Activated CD8-positive, alpha-beta memory T cell treated with anti-CD3 and anti-CD28 coated beads for 36 hours (primary cell): ENCODE measurements at places on chromosomes 3 and 15. TPM values are rescaled to one million over a fixed set of nuclear protein-coding genes. Genes with fewer than 3 reads are reported as not detected.

The IL12A gene
- not detected for total RNA-seq

The CCR8 gene
- total RNA-seq: 2.5 TPM

The PLA1A gene
- not detected for total RNA-seq

The NRROS gene
- total RNA-seq: 21.9 TPM

The ITIH3 gene
- not detected for total RNA-seq

The PPARG gene
- total RNA-seq: 0.53 TPM

The RASL12 gene
- total RNA-seq: not detected

The GOLGA6L4 gene
- total RNA-seq: 1.1 TPM

The SLC6A20 gene
- total RNA-seq: 0.13 TPM

The RLBP1 gene
- not detected for total RNA-seq

The FAM81A gene
- 1.9 TPM for total RNA-seq

The NR2F2 gene
- not detected for total RNA-seq

The PLXND1 gene
- total RNA-seq: 7.6 TPM

The HACD3 gene
- total RNA-seq: 47.9 TPM
